ENCODE measurements at places on chromosomes 7 and 10.

DNA sequence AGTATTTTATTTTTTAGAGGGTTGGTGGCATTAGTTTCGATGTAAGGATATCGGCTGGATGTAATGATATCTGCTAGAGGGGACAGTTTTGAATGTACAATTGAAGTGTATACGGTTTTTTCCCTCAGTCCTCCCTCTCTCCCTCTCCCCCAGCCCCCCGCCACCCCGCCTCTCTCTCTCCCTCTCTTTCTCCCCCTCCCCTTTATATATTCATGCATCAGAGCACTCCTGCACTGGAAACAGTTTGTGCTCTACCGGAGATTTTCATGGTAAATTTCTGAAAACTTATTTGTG lies 1.6 kb downstream of the GLCCI1 start:
- no peak for DNase-seq

GRCh38 chr7:90461219-90461618 lies 8.2 kb upstream of the PTTG1IP2 start:
- no peak for DNase-seq

GRCh38 chr10:104445359-104445758 lies 91.7 kb downstream of the CFAP58 start:
- no peak for DNase-seq

DNA sequence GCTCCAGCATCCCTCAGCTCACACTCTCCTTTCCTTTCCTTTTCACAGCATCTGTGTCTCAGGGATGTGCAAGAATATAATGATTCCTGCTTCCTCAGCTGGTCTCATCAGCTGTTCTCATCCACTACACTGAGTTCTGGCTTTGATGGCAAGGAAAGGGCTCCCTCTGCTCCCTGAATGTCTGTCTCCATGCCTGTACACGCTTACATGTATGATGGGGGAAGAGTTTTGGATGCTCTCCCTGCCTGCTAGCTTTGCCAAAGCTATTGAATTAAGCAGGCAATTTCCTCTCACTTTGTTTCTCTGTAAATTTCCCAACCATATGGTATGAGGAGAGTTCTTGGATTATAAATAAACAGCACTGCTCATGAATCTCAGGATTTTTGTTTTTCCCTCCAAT lies 254.5 kb downstream of the SORCS3 start:
- no peak for DNase-seq

- DNase-seq = no peak
Measured at GRCh38 chr7:71854546-71855397, 557.4 kb downstream of the CALN1 start.

GRCh38 chr7:135184254-135184841 lies 13.8 kb upstream of the CYREN start:
- no peak for DNase-seq

DNA sequence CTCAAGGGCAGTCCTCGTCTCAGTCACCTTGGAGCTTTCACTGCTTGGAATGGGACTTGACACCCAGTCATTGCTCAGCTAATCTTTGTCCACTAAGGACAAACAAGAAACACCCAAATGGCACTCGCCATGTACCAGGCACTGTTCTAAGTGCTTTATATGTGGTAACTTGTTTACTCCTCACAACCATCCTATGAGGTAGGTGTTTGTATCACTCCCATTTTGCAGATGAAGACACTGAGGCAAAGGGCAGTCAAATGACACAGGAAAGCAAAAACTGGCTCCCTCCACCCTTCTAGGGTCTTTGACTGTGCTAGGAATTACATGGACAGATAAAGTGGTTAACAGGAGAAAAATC lies 24.7 kb downstream of the DNAJB12 start:
- DNase-seq = no peak

DNA sequence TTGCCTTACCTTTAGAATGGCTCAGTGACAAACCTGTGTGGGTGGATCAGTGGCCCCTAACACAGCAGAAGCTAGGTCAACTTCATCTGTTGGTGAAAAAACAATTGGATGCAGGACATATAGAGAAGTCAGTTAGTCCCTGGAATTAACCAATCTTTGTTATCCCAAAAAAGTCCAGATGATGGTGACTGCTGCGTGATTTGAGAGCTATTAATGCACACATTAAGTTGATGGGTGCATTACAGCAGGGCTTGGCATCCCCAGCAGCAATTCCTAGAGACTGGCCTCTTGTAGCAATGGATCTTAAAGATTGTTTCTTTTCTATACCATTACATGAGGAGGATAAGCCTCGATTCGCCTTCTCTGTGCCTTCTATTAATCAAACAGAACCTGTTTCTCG lies 33.3 kb downstream of the OR13A1 start:
- DNase-seq = no peak

DNA sequence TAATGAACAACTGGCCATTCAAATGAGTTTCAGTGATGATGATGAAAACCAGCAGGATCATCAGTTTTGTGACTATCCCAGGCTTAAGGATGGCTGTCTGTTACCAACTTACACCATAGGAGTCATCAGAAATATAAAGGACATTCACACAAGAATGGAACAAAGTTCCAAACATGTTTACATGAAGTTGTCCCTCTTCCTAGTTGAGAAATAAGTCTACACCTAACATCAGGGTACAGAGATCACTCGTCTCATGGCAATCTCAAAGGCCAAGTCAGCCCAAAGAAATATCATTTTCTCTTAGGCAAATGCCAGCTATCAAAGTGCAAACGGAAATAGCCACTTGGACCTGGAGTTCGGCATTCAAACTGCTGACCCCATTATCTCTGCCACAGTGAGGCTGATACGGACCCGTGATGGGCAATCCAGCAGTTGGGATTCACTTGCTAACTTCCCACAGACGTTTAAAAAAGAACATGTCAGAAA lies 53.0 kb downstream of the CREB3L2 start:
- DNase-seq = no peak

DNA sequence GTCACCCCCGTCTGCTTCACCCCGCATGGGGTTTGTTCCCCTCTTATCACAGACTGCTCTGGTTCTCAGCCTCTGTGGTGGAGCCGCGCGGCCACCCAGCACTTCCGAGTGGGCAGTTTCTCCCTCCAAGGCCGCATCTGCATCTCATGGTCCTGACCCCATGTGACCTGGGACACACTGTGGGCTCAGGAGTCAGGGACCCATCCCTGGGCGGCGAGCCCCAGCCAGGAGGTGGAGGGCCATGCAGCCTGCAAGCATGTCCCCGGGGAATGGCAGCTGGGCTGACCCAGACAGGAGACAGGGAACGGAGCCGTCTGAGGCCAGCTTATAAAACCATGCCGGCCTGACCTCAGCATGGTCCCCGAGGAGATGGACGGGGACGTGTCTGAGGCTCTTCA lies 25.2 kb upstream of the TTYH3 start:
- no peak for DNase-seq

- no peak for DNase-seq
Measured at GRCh38 chr7:25742316-25742715, 409.7 kb upstream of the NFE2L3 start.

- no peak for DNase-seq
Measured at GRCh38 chr7:27941522-27941921, 201.6 kb downstream of the TAX1BP1 start.

GRCh38 chr10:1120801-1121211 lies 64.6 kb downstream of the WDR37 start:
- no peak for DNase-seq

- no peak for DNase-seq
Measured at GRCh38 chr7:100825751-100826513, 1.4 kb downstream of the EPHB4 start.

DNA sequence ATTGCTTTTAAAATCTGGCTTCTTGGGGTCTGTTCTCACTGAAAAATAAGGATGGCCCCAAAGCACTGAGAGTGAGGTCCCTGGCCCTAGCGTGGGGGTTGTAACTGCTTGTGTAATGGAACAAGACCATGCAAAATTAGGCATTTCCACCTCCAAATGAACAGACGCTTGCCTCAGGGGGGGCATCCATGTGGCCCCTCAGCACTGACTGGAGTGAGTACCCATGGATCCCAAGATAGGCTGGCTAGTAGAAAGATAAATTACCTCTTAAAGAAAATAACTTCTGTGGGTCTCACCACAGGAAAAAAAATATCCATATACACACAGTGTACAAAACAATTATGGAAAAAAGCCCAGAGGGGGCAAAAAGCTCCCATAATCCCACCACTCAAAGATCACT lies 15.2 kb upstream of the CPA1 start:
- DNase-seq = no peak

DNA sequence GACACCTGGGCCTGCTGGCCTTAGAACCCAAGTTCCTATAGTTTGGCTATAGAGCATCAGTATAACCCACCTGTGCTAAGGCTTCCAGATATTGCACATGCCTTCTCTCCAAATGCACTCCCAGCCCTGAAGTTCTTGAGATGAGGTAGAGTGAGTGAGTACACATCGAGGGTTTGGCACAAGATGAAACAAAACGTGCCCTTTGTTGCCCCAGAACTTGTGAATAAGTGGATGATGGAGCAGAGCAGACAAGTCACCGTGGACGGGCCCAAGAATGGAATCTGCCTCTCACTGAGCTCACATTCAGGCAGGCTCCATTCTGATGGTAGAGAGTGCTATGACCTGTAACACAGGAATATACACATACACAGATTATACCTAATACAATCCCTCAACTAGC lies 73.0 kb upstream of the STK17A start:
- no peak for DNase-seq

DNA sequence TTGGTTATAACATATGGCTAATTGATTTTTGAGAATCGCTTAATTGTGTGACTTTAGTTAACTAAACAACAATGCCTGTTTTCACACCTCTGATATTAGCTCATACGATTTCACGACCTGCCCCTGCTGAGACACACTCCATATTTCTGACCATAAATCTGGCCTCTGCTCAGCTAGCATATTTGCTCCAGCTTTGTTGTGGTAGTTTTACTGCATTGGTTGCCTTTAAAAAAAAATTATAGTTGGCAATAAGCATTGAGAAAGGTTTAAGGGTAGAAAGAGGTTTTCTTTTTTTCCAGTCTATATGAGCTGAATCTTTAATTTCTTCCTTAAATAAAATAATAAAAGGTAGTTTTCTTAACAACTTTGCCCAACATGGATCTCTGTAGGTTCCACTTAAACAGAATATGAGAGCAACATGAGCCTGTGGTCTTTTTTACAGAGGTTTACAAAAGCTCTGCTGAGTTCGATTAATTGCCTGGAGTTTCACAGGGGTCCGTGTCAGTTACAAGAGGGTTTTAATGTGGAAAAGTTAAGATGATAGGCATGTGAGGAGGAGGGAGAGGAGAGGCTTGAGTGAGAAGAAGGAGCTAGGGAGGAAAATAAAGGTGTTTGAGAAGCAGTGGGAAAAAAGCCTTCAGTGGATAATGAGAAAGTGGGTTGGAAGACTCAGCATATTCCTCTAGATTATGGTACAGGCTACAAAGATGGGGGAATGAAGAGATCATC lies 318.2 kb downstream of the CXCL12 start:
- DNase-seq = no peak

- no peak for DNase-seq
Measured at GRCh38 chr7:89926701-89927100, 227.6 kb upstream of the STEAP1 start.

GRCh38 chr7:148704189-148704588 lies 5.5 kb downstream of the CUL1 start:
- no peak for DNase-seq

DNA sequence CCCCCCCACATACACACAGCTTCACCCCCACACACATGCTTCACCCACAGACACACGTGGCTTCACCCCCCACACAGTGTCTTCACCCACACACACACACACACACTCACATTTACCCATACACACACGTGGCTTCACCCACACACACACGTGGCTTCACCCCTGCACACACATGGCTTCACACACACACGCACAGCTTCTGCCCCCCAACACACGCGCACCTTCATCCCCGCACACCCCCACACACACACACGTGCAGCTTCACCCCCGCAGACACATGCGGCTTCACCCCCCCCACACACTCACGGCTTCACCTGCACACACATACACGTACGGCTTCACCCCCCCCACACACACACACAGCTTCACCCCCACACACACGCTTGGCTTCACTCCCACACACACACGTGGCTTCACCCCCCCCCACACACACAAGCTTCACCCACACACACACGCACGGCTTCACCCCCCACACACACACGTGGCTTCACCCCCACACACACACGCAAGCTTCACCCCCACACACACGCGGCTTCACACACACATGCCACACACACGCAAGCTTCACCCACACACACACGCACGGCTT lies 82.4 kb downstream of the NKX6-2 start:
- DNase-seq = no peak

- no peak for DNase-seq
Measured at GRCh38 chr7:116095396-116095795, 64.8 kb upstream of the TFEC start.

DNA sequence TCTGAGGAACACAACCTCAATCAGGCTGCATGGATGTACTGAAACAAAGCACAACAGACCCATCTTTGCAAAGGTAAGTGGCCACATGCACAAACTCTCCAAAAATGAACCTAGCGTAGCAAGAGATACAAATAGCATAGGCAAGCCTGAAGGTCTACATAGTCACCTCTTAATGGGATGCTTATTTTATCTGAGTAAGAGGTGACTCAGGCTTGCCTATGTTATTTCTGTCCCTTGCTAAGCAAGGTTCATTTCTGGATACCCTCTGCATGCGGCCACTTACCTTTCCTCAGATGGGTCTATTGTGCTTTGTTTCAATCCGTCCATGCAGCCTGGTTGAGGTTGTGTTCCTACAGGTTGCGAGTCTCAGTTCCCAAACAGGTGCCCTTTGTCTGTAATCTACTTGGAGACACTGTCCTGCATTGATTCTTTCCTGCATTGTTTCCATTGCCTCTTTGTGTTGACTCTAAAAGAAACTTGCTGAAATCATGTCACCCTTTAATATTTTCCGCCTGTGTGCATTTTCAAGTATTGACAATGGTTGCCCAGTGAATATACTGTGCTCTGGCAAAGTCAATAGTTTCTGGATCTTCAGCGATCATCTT lies 291.8 kb upstream of the LYZL1 start:
- DNase-seq = no peak
